Fibroblast of the aortic adventitia (primary cell): ENCODE measurements at places on chromosomes 6 and 20. TPM values are rescaled to one million over a fixed set of nuclear protein-coding genes. Genes with fewer than 3 reads are reported as not detected.

Gene LPIN3
- total RNA-seq: 3.4 and 5.3 TPM in 2 replicates

Gene DEFB124
- total RNA-seq: not detected in 2 replicates

Gene TRAPPC3L
- total RNA-seq: 0.45 TPM in 1 of 2 replicates, not detected in the other

Gene SPATA25
- 2.1 and 9.6 TPM in 2 replicates for total RNA-seq

Gene FLOT1
- 77.8 and 109 TPM in 2 replicates for total RNA-seq

Gene OR2J3
- total RNA-seq: not detected in 2 replicates
